Endodermal cell (in vitro differentiated cells): ENCODE measurements at places on chromosomes 1 and 21. TPM values are rescaled to one million over a fixed set of nuclear protein-coding genes. Genes with fewer than 3 reads are reported as not detected.

DNA sequence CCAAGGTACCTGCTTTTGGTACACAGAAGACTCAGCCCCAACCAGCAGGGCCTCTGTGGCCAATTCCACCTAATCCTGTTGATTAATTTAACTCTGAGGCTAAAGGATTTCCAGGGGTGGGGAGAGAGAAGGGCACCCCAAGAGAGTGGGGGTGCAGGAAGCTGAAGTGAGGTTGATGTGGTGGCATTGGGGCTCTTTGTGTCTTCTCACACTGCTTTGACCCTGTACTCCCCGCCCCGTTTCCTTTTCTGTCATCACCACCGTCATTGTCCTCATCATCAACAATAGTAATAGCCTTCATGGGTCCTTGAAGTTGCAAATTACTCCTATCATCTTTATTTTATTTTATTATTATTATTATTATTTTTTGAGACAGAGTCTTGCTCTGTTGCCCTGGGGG is 55.9 kb downstream of the PAX7 start:
- H3K36me3 ChIP-seq = no peaks in the 10 kb centered on the region
- no peak overlapping the region for H3K4me3 ChIP-seq
- DNase-seq = no peak
- peaks cover 26% of the 10 kb centered on the region for H3K27me3 ChIP-seq
- H3K27ac ChIP-seq = no peak overlapping the region

DNA sequence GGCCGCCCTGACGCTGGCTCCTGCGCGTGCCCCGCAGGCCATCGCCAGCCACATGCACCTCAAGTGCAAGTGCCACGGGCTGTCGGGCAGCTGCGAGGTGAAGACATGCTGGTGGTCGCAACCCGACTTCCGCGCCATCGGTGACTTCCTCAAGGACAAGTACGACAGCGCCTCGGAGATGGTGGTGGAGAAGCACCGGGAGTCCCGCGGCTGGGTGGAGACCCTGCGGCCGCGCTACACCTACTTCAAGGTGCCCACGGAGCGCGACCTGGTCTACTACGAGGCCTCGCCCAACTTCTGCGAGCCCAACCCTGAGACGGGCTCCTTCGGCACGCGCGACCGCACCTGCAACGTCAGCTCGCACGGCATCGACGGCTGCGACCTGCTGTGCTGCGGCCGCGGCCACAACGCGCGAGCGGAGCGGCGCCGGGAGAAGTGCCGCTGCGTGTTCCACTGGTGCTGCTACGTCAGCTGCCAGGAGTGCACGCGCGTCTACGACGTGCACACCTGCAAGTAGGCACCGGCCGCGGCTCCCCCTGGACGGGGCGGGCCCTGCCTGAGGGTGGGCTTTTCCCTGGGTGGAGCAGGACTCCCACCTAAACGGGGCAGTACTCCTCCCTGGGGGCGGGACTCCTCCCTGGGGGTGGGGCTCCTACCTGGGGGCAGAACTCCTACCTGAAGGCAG is 23.4 kb upstream of the ARF1 start:
- H3K4me1 ChIP-seq = no peaks in the 10 kb centered on the region

DNA sequence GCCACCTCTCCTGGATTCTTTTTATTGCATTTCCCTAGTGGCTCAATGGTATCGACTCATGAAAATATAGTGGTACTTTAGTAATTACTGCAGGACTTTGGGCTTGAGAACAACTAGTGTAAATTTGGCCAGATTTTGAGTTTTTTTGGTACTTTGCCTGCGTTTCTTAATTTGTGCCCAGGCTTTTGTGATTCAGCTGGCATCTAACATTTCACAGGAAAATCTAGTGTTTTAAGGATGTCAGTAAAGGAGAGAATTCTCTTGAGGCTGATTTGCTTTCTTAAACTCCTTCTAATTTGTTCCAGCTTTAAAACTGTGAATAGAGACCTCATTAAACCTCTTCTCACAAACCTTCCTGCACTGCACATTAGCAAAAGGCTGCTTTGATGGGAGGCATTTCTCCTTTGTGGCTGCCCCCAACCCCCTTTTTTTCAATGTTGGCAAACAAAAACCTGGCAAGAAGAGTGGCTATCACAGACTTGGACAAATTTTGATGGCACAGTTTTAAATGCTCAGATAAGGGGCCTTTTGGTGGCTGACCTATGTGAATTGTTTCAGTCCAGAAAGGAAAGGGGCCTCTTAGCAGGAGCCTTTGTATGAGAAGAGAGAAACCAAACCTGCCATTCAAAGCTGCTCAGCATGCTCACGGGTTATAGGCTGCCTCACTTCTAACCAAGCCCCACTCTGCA is 113.4 kb upstream of the RAVER2 start:
- no peaks in the 10 kb centered on the region for H3K27me3 ChIP-seq
- no peak overlapping the region for H3K4me3 ChIP-seq
- H3K27ac ChIP-seq = peak overlapping the region; percentile 87

GRCh38 chr1:100249155-100249536 is 488 bp downstream of the DBT start:
- peak overlapping the region; percentile 99 for H3K4me3 ChIP-seq
- no peak for DNase-seq
- no peaks in the 10 kb centered on the region for H3K36me3 ChIP-seq
- peak overlapping the region; percentile 75 for H3K27ac ChIP-seq
- peaks cover 6% of the 10 kb centered on the region for H3K4me1 ChIP-seq

- peak; percentile 72 for DNase-seq
- H3K27ac ChIP-seq = no peak overlapping the region
- no peak overlapping the region for H3K4me3 ChIP-seq
- no peaks in the 10 kb centered on the region for H3K4me1 ChIP-seq
These were observed 19.9 kb downstream of the HUNK start for GRCh38 chr21:31892686-31893085.

GRCh38 chr1:15275921-15276683 is 29.1 kb downstream of the FHAD1 start:
- H3K36me3 ChIP-seq = no peaks in the 10 kb centered on the region
- H3K27me3 ChIP-seq = peaks cover 4% of the 10 kb centered on the region
- no peak overlapping the region for H3K27ac ChIP-seq

- H3K27me3 ChIP-seq = no peaks in the 10 kb centered on the region
- H3K4me3 ChIP-seq = no peak overlapping the region
- no peaks in the 10 kb centered on the region for H3K36me3 ChIP-seq
- no peak overlapping the region for H3K27ac ChIP-seq
These were observed 169.6 kb downstream of the DISC1 start for GRCh38 chr1:231796141-231796540.

DNA sequence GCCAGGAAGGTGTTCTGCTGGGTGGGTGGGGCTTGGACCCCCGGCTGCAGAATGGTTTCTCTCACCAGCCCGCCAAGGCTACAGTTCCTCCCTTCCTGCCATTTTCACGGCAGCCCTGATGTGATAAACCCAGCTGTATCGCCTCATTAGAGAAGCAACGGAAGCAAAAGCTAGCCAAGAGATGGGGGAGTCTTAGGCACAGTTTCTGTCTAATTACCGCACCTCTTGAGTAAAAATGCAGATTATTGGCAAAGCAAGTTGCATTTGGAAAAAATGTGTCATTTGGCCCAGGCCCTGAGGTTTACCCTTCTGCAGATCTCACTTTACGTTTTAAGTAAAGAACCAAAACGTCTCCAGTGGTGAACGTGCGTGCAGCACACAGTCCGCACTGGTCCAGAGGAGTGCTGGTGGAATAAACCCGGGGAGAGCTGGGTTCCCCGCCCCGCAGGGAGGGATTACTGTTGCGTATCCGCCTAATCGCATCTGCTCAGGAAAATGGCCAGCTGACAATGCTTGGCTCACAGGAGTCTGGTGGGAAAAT is 109.9 kb downstream of the GALNT2 start:
- no peak overlapping the region for H3K27ac ChIP-seq
- no peaks in the 10 kb centered on the region for H3K4me1 ChIP-seq
- H3K36me3 ChIP-seq = peaks cover 3% of the 10 kb centered on the region

GRCh38 chr1:209810783-209811182 is 4.8 kb upstream of the IRF6 start:
- H3K27ac ChIP-seq = no peak overlapping the region
- no peaks in the 10 kb centered on the region for H3K27me3 ChIP-seq
- H3K4me1 ChIP-seq = peaks cover 4% of the 10 kb centered on the region
- no peak for DNase-seq
- H3K4me3 ChIP-seq = no peak overlapping the region
- H3K36me3 ChIP-seq = no peaks in the 10 kb centered on the region

DNA sequence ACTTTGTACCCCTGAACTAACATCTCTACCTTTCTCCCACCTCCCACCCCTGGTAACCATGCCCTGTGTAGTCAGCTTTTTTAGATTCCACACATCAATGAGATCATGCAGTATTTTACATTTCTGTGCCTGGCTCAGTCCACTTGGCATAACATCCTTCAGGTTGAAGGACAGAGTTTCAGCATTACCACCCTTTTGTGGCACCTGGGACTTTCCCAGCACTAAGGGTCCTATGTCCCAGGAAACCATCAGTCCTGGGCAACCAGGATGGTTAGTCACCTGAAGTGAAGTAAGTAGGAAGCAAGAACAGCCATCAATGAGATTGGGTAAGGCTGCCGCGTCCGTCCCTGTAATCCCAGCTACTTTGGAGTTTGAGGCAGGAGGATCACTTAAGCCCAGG is 370.6 kb downstream of the SIPA1L2 start:
- no peaks in the 10 kb centered on the region for H3K36me3 ChIP-seq
- H3K4me1 ChIP-seq = peaks cover 20% of the 10 kb centered on the region
- no peak overlapping the region for H3K4me3 ChIP-seq
- DNase-seq = no peak

Gene ADORA1
- 1.1 to 2.1 TPM (median 2.0 TPM) in 3 replicates for total RNA-seq

Gene PROX1
- 1.5 and 1.9 TPM in 2 replicates for total RNA-seq

Gene OR2L3
- total RNA-seq = not detected in 2 replicates
